ENCODE measurements at places on chromosomes 5 and 9.

GRCh38 chr5:81787474-81788242 is 36.8 kb upstream of the SSBP2 start:
- peak; percentile 77 for DNase-seq

GRCh38 chr5:132883261-132883834 is 9.9 kb downstream of the LEAP2 start:
- DNase-seq, result peak; percentile 22

DNA sequence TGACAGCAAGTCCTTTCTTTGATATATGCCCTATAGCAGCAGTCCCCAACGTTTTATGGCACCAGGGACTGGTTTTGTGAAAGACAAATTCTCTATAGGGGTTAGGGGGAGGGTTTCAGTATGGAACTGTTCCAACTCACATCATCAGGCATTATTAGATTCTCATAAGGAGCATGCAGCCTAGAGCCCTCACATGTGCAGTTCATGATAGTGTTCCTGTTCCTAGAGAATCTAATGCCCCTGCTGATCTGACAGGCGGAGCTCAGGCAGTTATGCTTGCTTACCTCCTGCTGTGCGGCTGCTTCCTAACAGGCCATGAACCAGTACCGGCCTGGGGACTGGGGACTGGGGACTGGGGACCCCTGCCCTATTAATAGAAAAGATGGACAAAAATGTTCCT is 2.7 kb upstream of the RAPGEF6 start:
- DNase-seq, result no peak

DNA sequence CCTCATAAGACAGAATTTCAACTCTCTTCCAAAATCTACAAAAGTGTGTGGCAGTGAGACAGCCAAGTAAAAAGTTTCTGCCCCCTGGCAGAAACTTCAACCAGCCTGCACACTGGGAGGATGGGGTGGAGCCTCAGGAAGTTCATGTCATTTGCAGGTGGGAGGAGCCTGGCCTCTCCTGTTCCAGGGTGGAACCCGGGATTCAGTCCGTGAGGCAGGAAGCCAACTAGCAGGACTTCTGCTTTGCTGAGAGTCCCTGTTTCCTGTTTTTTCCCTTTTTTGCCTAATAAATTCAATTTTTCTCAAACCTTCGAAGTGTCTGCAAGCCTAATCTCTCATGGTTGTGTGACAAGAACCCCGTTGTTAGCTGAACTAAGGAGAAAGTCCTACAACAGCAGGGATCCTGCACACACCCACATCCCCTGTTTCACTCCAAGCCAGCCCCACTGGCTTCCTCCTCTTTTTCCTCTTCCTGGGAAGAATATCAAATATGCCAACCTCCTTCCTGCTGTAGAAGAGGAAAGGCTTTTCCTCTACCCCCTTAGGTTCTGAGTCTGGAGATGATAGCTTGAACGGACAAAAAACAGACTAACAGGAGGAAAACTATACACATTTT is 69.3 kb downstream of the ALDH7A1 start:
- DNase-seq, result no peak

- DNase-seq, result no peak
Observed at GRCh38 chr9:113641100-113641885, 177.8 kb downstream of the RGS3 start.

DNA sequence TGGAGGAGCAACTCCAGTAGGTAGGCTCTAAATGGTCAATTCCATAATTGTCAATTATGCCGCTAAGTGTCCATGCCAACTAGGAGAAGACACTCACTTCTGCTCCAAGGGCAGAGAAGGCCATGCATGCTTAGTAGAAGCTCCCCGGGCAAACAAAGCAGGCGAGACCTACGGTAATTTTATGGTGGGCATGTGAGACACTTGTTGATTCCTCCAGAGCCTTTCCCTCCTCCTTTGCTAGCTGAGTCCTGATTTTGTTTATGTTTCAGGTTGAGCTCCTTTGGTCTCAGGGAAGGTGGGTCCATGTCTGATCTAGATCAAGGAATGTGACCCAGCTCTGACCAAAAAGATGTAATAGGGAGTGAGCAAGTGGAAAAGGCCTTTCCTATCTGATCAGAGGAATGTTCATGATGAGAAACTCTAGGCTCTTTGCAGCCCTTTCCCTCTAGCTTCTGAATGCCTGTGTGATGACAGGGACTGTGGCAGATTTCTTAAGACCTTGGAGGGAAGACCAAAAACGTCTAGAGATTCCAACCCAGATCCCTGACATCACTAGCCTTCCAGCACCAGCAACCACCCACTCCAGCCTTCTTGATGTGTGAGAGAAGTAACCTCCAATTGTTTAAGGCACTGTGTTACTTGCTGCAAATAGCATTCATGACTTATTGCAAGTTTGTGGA is 7.7 kb upstream of the CPEB4 start:
- peak; percentile 32 for DNase-seq

DNA sequence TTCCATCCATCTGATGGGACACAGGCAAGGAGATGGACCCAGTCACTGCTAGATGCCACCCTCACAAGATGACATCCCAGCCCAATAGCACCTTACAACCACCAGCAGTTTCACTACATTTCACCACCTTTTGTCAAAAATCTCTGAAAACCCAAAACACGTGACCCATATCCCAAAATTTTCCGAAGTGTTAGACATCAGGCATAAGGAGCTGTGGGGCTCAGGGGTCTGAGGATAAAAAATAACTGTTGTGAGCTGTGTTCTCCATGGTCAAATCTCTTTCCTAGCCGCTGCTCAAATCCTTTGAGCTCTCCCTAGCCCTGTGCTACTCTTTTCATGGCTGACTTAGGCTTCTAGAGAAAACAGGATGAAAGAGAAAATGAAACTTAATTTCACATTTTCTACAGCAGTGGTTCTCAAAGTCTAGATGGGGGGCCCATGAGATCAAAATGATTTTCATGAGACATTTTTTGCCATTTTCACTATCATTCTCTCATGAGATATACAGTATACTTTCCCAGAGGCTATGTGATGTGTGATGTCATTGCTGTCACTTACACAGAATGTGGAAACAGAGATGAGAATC is 40.7 kb downstream of the TIMD4 start:
- no peak for DNase-seq

GRCh38 chr9:125637241-125637640 is 69.8 kb downstream of the MAPKAP1 start:
- no peak for DNase-seq

DNA sequence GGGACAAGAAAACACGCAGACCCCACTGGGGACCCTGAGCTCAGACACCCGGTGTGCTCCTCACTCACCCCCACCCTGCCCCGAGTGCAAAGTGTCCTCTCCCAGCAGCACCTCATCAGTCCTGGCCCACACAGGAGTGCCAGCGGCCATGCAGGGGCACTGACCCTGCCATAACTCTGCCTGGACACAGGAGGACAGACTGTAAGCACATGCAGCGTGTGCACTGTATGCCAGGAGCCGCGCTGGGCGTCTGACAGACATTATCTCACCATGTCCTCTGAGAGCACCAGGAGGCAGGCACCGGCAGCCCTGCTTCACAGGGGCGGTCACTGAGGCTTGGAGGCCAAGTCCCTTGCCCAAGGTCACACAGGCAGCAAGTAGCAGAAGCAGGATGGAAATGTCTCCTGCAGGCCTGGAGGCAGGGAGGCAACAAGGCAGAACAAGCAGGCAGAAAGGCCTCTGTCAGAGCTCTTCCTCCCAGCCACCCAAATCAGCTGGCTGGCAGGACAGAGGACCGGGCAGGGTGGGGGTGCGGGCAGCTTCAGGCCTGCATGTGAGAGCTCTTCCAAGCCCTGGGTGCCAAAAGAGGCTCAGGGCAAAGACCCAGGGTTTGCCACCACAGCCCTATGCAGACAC is 8.4 kb downstream of the EEIG1 start:
- DNase-seq, result no peak
